Neural crest cell (in vitro differentiated cells): ENCODE measurements at places on chromosomes 6 and 20.

DNA sequence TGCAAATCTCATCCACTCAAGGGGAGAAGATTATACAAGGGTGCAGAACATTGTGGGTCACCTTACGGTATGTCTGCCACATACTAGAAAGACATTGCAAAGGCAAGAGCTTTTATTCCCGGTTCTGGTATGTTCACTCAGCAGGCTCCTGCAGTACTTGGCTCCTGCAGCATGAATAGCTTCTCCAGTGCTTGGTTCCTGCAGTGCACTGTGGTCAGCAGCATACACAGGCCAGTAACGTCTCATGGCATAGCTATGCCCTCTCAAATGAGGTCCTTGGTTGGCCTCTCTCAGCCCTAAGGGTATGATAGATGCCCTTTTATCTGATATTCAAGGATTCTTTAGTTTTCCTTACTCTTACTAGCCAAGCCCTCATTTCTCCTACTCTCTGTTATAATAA lies 12.6 kb downstream of the TCP11 start:
- DNase-seq = no peak

DNA sequence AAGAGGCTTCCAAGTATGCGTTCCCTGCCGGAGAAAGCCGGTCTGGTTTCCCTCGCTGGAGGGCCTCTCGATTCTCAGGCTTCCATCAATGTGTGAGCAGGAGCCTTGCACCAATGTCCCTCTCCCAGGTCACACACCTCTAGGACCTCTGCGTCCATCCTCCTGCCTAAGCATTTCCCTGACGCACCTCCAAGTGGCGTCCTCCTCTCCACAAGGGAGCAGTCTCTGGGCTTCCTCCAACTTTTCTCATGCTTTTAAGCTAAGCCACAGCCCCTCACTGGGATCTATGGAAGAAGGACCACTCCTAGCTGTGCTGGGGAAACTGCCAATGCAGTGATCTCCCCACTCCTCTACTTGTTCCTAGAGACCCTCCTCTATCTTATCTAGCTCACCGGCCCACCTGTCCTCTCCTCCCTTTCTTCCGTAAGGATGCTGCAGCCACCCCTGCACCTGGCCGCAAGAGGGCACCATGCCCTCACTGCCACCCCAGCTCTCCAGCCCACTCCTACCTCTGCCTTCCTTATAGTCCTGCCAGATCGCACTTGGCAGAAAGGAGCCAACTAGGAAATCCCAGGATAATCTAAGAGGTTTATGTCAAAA lies 258.7 kb downstream of the LRFN2 start:
- DNase-seq = no peak

- no peak for DNase-seq
Measured at GRCh38 chr6:91135406-91136103, 548.7 kb upstream of the MAP3K7 start.

- no peak for DNase-seq
Measured at GRCh38 chr20:50304501-50304856, 113.8 kb downstream of the CEBPB start.

GRCh38 chr20:2246069-2246491 lies 49.7 kb upstream of the TGM3 start:
- no peak for DNase-seq

GRCh38 chr6:81308577-81309279 lies 443.8 kb downstream of the TENT5A start:
- no peak for DNase-seq

GRCh38 chr6:99080191-99080590 lies 132.4 kb upstream of the FBXL4 start:
- DNase-seq = no peak
